D341Med (cell line): ENCODE measurements at places on chromosomes 3 and 15.

- DNase-seq = peak; percentile 80
These were observed 296.3 kb downstream of the UACA start for GRCh38 chr15:70466895-70467529.

- no peak for DNase-seq
These were observed 119.3 kb upstream of the CHD2 start for GRCh38 chr15:92780843-92781242.

- peak; percentile 43 for DNase-seq
These were observed 181.0 kb upstream of the FEZF2 start for GRCh38 chr3:62554264-62554799.

DNA sequence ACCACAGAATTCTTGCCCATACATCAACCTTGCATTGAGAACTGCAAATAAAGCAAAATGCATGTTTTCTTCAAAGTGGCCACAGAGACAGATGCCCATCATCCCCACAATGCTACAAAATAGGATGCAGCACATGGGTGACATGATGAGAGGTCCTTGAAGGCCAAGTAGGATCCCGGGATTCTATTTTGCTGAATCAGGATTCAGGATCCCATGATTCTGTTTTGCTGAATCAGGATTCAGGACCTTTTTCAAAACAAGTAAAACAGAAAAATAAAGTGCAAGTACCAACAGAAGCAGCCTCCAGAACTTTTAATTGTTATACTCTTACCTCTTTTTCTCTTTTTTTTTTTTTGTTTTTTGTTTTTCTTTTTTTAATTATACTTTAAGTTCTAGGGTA, 242.1 kb upstream of the NR2E3 start:
- DNase-seq = no peak

GRCh38 chr15:89441295-89441812, 55.0 kb downstream of the RHCG start:
- DNase-seq = no peak

GRCh38 chr3:71512544-71512943, 71.0 kb downstream of the FOXP1 start:
- DNase-seq = no peak

DNA sequence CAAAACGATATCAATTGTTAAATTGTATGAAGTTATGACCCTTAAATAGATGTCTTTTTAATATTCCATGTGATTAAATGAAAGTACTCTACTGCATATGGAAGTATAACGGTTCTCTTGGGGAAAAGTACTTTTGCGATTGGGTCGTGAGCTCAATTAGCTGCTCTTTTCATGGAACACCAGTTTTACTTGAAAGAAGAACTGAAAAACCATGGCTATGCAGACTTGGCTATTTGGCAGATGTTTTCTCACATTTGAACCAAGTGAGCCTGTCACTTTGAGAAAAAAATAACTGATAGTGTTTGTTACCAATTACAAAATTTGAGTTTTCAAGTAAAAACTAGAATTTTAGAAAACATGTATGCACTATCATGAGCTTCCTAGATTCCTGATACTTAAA, 5.9 kb upstream of the INAFM2 start:
- no peak for DNase-seq

- DNase-seq = no peak
These were observed 108.1 kb downstream of the PDZRN3 start for GRCh38 chr3:73516631-73517030.

DNA sequence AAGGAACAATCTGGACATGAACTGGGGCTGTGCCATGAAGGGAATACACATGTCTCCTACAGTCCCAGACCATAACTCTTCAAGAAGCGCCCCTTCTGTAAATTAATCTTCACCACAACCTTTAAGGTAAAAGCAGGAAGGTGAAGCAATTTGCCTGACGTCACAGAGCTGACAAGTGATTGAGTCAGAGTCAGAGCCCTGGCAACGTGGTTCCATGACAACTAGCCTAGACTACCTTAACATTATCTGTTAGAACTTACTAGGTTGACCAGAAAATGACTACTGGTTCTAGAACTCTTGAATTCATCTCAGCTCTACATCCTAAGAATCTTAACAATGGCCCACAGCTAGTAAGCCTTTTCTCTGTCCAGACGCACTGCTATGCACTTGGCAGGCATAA, 124.6 kb downstream of the NTRK3 start:
- DNase-seq = no peak

GRCh38 chr15:68177742-68178141, 27.4 kb downstream of the CALML4 start:
- DNase-seq = no peak

GRCh38 chr15:40357246-40357645, 773 bp upstream of the DISP2 start:
- DNase-seq = no peak

GRCh38 chr3:16359331-16359730, 94.3 kb downstream of the OXNAD1 start:
- DNase-seq = no peak

- no peak for DNase-seq
These were observed 7.5 kb downstream of the RFX7 start for GRCh38 chr15:56236197-56236596.

DNA sequence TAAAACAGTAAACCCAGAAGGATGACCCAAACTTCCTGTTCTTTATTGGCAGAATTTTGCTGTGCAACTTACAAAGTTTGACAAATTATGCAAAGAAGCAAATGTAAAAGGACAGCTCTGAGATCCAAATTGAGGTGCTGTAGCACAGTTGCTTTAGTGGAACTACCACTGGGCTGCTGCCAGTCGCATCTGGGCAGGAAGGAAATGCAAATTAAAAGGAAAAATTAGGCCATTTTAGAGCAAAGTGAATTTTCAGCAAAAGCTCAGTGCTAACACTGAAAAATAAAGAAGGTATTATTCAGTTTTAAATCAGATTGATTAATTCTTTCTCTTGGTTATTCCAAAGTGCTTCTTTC, 104.5 kb downstream of the ZMAT3 start:
- DNase-seq = no peak

DNA sequence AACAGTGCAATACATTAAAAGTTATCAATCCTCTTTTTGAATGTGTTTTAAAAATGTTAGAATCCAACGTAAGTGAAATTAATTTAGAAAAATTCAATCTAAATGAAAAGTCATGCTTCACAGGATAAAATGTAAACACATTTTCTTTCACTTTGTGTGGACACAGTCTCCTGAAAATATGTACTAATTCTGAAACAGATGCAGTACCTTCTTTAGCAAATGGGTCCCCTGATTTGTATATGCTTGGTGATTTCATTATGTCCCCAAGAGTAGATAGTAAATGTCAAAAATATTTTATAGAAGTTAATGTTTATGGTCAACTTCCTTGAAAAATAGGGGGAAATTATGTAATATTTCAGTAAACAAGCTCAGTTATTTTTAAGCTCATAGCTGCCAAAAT, 28.9 kb downstream of the FOXP1 start:
- DNase-seq = no peak

DNA sequence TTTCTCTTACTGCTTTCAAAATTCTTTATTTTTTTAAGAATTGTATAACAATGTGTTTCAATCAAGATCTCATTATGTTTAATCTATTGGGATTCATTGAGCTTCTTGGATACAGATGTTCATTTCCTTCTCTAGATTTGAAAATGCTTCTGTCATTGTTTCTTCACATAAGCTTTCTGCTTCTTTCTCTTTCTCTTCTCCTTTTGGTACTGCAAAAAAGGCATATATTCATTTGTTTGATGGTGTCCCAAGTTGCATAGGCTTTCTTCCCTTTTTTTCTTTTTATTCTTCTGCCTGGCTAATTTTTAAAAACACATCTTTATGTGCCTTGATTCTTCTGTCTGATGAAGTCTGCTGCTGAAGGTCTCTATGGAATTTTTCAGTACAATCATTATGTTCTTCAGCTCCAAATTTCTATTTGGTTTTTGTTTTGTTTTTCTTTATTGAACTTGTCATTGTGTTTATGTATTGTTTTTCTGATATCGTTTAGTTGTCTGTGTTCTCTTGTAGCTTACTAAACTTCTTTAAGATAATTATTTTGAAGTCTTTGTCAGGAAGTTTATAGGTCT, 88.9 kb downstream of the DTWD1 start:
- no peak for DNase-seq

GRCh38 chr15:39588531-39589192, 7.8 kb downstream of the THBS1 start:
- no peak for DNase-seq

DNA sequence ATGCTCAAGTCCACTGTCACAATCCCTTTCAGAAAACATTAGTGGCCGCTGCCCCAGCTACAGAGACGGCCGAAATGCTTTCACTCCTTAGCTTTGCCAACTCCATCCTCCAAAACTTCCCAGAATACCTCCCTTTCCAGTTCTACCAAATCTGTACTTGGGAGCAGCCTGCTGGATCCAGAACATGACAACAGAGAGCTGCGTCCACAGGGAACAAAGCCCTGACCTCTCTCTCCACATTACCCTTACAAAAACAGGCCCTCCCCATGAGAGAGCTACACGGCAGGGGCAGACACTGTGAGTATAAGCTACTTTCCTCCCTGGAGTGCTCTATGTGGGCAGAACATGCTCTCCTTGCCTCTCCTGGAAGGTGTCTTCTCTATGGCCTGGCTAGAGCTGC, 6.3 kb downstream of the RBM15B start:
- DNase-seq = no peak

DNA sequence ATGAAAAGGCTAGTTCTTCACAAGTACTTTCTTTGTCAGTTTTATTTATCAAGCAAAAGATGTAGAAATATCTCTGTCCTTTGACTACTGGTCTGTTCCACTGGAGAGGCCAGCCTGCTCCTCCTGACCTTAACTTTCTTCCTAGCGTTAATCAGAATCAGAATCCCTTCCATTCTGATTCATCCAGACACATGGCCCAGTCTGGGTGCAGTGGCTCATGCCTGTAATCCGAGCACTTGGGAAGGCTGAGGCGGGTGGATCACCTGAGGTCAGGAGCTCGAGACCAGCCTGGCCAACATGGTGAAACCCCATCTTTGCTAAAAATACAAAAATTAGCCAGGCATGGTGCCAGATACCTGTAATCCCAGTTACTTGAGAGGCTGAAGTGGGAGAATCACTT, 32.0 kb upstream of the MANF start:
- DNase-seq = no peak

DNA sequence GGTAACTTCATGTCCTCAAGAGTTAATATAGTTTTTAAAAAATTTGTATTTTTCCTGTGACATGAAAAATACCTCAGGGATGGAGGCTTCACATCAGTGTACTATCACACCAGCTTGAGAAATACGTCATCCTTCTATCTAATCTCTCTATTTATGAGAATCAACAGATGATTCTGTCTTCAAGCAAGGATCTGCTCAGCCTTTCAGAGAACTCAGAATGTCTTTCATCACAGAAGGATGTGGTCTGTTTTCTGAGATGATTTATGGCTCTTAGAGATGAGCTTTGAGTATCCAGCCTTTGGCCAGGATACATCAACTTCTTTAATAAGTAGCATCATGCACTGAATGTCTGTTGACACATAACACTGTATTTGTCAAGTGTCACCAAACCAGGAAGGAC, 193.9 kb downstream of the DTWD1 start:
- DNase-seq = no peak

DNA sequence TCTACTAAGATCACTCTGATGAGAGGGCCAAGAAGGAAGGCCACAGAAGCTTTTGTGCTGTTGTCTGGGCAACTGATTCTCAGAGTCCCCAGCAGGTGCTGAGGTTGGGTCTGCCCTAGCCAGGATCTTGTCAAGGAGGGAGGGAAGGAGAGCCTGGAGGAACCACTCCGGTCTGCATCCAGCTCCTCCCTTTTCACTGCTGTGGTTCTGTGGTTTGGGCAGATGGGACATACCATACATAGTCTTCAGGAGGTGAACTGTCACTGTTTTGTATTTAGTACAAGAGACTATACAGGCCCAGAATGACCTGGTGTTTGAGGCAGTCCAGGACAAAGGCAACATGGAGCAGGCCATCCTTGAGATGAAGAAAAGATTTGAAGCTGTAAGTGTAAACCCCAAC, 21.9 kb downstream of the C3orf62 start:
- no peak for DNase-seq

- no peak for DNase-seq
These were observed 13.0 kb downstream of the ST3GAL6 start for GRCh38 chr3:98776140-98776493.

GRCh38 chr3:76300746-76301145, 515.4 kb upstream of the ZNF717 start:
- no peak for DNase-seq

DNA sequence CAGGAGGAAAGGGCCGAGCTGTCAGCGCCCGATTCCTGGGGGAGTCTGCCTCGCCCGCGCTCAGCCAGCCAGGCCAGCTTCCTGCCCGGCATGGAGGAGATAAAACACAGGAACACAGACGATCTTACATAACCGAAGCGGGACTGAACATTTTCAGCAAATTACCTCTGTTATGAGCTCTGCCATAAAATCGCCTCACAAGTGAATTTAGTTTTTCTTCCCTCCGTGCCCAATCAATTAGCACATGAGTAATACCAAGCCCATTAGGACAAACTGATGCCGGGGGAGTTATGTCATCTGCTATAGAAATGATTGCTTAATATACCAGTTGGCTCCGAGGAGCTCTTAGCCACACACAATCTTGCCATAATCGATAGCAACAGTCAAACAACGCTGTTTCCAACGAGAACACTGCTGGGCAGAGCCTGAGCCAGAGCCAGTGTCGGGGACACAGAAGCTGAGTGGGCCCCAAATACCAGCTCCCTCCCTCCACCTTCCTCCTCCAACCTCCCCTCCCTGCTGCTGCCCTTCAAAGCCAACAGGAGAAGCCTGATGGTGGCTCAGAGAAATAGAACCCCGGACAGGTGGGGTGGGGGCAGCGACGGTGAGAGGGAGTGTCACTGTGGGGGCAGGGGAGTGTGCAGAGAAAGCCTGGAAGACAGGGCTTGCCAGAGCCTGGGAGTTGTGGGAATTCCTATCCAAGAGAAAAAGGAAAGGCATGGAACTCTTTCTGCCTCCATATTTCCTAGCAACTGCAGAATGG, 279.4 kb upstream of the TLE3 start:
- DNase-seq = peak; percentile 62

GRCh38 chr3:73572368-73572767, 52.4 kb downstream of the PDZRN3 start:
- no peak for DNase-seq

DNA sequence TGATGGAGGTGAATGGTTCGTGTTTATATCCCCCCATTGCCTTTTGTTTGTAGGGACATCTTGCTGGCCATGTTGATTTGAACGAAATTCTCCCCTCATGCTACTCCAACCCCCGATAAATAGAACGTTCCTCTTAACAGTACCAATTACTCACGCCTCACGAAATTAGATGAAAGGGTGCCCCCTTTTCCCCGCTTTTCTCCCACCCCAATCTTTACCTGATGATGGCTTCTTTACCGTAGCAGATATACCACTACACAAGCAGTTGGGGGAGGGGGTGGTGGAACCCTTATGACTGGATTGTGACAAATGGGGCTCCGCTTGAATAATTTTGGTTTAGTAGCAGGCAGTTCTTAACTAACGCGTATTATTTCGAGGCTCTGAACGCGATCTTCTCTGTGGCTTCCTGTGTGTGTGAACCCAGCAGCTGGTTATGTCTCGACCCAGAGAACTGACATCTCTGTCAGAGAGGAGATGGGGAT, 1.1 kb downstream of the PIAS1 start:
- DNase-seq = no peak

GRCh38 chr3:7249493-7250076, 388.7 kb downstream of the GRM7 start:
- no peak for DNase-seq
